ENCODE measurements at places on chromosomes 5 and 9. TPM values are rescaled to one million over a fixed set of nuclear protein-coding genes. Genes with fewer than 3 reads are reported as not detected.

LCN15 gene
- not detected for polyA plus RNA-seq

DIRAS2 gene
- polyA plus RNA-seq, result not detected

PLK2 gene
- polyA plus RNA-seq, result 157 TPM

CNTFR gene
- polyA plus RNA-seq, result 1.8 TPM

TYRP1 gene
- polyA plus RNA-seq, result not detected
